ENCODE measurements at places on chromosomes 12 and 14.

DNA sequence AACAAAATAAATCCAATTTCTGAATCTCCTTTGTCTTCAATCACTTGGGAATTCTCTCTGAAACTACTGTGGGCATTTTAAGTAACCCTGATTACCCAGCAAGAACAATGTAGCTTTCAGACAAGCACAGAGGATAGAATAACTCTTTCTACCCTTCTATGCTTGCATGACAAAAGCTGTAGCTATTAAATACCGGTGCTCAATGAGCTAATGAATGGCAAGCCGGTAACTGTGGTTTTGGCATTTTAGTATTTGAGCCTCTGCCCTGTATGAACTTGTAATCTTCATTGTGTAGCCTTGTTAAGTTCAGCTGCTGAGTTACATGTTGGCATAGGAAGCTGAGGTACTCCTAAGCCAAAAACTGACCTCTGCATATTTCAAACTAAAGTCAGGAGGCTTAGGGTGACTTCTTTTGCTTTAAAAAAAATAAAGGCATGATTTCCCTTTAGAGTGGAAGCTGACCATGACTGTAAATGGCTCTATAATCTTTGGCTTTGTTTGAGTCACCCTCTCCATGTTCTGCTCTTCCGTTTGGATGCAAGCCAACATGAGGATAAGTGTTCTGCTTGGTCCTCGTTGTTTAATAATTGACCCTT, 171.0 kb upstream of the HIF1A start:
- no peak for DNase-seq

DNA sequence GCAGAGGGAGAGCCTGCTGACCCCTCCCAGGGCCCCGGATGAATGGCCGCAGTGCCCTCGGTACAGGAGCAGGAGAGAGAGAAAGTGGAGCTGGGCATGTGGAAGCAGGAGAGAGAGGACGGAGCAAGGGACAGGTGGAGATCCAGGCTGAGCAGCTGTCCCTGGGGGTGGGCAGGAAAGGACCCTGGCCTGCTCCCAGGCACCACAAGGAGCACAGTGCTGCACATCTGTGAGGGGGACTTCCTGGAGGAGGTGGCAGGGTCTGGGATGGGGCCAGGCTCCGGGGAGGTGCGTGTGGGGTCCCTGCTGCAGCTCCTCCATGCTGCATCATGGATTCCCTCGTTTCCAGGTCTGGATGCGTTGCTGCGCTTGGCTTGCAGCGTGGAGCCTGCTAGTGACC, 13.0 kb upstream of the DLK1 start:
- no peak for DNase-seq

- DNase-seq, result peak; percentile 61
These were observed 693 bp downstream of the LRP10 start for GRCh38 chr14:22872033-22872832.

- no peak for DNase-seq
These were observed 10.4 kb downstream of the CLBA1 start for GRCh38 chr14:104996032-104996431.

- DNase-seq, result no peak
These were observed 229.4 kb upstream of the RGS6 start for GRCh38 chr14:71702786-71703185.

GRCh38 chr12:131894981-131895639, 688 bp downstream of the ULK1 start:
- no peak for DNase-seq

GRCh38 chr14:22469538-22470303, 119.3 kb downstream of the DAD1 start:
- no peak for DNase-seq

GRCh38 chr12:131077931-131078391, 124.3 kb downstream of the ADGRD1 start:
- DNase-seq, result no peak

DNA sequence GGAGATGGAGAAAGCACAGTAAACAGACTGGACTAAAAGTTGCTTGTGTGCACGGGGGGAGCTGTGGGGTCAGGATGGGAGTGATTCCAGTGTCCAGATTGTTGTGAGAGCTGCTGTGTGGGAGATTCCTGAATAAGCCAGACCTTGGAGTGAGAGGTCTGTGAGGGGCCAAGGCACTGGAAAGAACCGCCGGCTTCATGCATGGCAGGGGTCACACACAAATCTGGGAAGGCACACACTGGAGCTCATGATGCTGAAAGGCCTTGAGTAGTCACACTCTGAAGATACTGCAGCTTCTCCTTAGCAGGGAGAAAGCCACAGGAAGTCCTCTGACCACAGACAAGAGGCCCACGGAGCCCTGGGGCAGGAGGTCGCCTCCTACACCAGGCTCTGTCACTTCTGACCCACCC, 23.1 kb downstream of the ADCY6 start:
- no peak for DNase-seq

DNA sequence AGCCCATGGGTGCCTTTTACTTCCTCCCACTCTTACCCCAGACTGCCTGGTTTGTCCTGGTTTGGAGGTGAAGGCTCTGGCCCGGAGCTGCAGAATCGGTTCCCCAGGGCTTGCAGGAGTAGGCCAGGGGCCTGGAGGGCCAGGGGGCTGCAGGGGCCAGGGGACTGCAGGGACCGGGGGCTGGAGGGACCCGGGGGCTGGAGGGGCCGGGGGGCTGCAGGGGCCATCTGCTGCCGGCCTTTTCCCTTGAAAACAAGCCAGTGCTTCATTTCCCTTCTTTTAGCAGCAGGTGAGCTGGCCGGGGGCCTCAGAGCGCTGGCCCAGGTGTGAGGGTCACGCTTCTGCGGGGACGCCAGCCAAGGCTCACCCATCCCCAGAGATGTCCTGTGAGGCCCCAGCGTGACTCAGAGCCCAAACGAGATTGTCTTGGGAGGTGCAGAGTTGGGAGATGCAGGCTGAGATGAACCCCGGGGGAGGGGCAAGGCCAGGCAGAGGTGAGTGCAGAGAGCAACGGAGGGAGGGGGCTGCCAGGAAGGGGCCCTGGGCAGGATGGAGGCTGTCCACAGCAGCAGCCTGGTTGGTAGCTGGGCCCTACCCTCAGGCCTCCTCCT, 154.9 kb downstream of the KIF26A start:
- no peak for DNase-seq

DNA sequence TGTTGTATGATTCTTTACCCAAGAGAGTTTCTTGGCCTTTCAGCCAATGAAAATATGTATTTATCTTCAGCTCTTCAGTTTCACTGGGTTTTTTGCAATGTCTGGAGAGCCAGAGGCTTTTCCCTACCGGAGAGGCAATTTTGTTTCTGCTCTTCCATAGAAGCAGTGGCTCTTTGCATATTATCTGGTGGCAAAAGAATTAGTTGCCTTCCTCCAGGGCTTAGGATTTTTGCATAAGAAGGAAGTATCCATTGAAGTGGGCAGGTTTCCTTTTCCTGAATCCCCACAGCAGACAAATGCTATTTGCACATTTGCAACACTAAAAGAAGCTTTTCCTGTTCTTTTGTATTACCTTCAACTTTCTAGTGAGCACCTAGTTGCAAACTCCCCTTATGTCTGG, 75.2 kb downstream of the NTS start:
- no peak for DNase-seq

DNA sequence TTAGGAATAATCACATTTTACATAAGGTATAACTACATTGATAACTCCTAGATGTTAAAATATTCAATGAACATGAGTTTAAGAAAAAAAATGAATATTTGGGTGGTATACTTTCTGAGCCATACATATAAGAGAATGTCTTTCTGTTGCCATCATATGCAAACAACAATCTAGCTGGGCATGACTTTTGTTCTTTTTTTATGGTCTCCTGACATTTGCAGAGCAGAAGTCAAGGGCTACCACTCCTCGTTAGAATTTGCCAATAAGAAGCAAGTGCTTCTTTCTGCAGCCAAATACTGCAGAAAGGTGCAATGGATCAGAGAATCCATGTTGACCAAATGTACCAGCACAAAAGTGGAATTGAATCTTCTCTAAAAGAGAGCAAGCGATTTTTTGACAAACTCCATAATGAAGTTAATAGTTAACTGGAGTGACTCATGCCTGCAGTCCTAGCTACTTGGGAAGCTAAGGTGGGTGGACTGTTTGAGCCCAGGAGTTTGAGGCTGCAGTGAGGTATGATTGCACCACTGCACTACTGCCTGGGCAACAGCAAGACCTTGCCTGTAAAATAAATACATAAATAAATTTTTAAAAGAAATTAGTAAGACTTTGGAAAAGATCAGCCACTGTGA, 25.5 kb upstream of the CCDC91 start:
- DNase-seq, result no peak

- no peak for DNase-seq
These were observed 37.6 kb downstream of the CORO1C start for GRCh38 chr12:108693751-108694150.

- no peak for DNase-seq
These were observed 573.2 kb downstream of the SOX5 start for GRCh38 chr12:23376238-23376637.

GRCh38 chr14:68392393-68393141, 400.3 kb downstream of the ZFP36L1 start:
- no peak for DNase-seq

GRCh38 chr12:76029982-76030340, 1.6 kb downstream of the PHLDA1 start:
- no peak for DNase-seq

GRCh38 chr12:56630180-56630632, at the start of gene BAZ2A:
Gene BAZ2A (minus strand): TSS chr12:56630326. CDS start chr12:56617530, 12,796 bp downstream.
- DNase-seq, result peak; percentile 80

DNA sequence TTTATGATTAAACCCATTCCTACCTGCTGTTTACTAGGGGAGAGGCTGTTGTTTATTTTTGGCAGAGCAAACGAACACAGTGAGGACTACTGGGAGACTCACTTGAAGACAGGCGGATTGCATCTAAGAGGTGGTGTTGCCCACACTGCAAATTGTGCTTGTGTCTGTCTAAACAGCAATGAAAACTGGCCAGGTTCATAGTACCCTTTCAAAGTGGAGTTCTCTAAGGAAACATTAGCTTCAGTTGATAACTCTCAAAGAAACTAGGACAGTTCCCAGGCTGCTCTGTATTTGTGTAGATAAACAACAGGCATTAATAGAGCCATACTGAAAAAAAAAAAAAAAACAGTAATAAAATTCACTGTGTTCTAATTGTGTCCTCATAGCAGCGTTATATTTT, 466.0 kb upstream of the RGS6 start:
- DNase-seq, result no peak

- no peak for DNase-seq
These were observed 303 bp downstream of the SAMD4A start for GRCh38 chr14:54567224-54567638.

- no peak for DNase-seq
These were observed 70.3 kb upstream of the NR2C1 start for GRCh38 chr12:95143621-95144205.

- DNase-seq, result no peak
These were observed 114.3 kb downstream of the NPAS3 start for GRCh38 chr14:33052943-33053342.

- no peak for DNase-seq
These were observed 54.4 kb downstream of the RIMBP2 start for GRCh38 chr12:130661486-130662255.

DNA sequence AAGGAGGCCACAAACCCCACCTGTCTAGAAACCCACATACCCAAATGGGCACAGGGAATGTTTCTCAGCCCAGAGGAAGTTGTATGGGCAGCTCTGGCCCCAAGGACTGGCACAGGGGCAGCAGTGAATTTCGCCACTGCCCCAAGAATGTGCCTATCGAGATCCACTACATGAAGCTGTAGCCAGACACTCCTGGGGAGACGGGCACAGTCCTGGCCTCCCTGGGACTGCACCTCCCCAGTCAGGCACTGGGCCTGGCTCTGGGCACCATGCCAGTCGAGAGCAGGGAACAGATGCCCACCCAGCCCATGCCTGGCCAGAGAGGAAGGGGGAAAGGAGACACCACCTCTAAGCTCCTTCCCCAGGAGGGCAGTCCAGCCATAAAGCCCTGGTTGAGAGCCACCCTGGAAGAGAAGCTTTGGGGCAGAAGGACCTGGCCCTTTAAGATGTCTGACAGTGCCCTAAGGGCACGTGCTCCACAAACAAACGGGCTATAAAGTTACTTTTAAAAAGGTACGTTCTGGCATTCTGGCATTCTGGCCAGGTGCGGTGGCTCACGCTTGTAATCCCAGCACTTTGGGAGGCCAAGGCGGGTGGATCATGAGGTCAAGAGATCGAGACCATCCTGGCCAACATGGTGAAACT, 8.4 kb downstream of the ADCY6 start:
- no peak for DNase-seq

GRCh38 chr12:87671757-87672156, 357.4 kb downstream of the C12orf50 start:
- no peak for DNase-seq

DNA sequence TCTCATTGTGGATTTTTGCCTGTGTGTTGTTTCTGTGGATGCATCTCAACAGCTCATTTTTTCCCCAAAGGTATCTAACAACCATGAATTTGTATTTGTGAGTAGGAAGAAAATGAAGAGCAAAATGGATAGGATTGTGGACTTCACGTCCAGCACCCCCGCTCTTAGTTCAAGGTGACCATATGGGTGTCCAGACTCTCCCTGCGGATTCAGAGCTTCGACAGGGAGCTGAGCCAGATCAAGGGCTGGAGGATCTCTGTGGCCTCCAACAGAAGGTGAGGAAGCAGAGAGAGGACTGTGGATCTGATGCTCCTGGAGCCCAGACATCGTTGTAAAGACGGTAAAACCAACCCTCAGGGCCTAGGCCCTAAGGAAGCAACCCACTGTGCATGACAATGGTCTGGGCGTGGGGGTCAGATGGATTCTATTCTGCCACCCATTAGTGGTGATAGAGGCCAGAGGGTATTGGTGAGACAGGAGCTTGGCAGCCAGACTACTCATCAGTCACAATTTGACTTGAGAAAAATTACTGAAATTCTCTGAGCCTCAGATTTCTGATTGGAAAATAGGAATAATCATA, 659.7 kb upstream of the TMEM132C start:
- DNase-seq, result no peak

DNA sequence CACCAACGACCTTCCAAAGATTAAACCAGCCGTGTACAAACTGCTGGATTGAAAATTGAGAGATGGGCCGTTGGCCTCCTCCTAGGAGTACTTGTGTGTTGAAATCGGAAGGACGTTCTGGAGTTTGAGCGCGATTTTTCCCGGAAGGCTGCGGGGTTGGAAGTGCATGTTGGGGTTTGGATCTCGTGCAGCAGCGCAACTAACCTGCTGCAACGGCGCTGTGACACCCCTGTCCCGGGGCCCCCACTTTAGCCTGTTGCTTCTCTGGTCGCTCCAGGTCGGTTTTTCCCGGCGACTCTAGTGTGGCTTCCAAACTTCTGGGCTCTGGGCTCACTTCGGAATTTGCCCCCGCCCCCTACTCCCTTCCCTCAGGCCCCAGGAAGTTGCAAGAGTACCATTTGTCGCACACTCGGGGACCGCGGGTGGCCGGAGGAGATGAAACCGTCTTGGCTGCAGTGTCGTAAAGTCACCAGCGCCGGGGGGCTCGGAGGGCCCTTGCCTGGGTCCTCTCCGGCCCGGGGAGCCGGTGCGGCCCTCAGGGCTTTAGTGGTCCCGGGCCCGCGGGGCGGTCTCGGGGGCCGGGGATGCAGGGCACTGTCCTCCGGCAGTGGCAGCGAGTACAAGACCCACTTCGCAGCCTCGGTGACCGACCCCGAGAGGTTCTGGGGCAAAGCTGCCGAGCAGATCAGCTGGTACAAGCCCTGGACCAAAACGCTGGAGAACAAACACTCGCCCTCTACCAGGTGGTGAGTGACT, at the start of gene ACSS3:
Gene ACSS3 (plus strand): TSS at position 394 of the 756 bp plus-strand sequence. CDS start 42 bp downstream, at position 436.
- DNase-seq, result no peak
